ENCODE measurements at places on chromosomes 3 and 15.

GRCh38 chr3:50320853-50321335 is 1.7 kb downstream of the HYAL2 start:
- no peak for DNase-seq

DNA sequence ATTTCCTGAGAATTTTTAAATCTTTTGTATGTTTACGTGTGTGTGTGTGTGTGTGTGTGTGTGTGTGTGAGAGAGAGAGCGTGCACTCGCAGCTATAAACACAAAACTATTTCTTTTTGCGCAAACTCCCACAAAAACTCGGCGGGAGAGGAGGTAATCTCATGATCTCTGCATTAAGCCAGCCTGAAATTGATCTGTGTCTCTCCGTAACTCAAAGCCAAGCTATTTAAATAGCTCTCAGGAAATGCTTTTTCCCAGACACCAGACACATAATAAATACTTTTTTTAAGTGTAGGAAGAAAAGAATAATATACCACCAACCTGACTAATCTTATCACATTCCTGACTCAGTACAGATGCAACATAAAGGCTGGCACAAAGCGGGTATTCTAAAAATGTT is 226.8 kb downstream of the MAGI1 start:
- DNase-seq, result no peak

DNA sequence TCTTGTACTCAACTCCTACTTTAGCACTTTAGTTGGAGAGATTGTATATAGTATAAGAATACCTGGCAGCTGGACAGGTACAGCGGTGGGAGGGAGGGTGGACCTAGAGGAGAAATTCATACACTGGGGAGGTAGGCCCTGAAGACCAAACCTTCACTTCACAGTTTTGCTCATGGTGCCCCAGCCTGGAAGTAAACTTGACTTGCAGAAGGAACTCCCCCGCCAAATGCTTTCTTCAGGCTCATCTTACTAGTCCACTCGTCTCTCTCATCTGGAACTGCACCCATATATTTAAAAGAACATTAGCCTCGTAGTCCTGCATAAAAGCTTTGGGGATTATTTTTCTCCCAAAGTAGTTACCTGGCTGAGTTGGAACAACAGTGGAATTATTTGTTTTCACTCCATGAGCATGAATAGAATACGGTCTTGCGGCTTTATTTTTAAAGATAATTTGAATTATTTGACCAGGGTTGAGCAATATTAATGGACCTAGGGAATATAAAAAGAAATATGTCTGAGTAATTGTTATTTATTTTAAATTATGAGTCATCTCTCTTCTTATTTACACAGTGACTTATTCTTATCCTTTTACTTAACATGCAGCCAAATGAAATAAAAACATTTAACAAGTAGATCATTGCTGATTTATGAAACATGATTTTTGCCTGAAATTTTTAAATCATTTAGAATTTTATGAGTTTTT is 25.5 kb upstream of the CP start:
- no peak for DNase-seq

- DNase-seq, result no peak
Observed at GRCh38 chr3:46927718-46928073, 48.8 kb downstream of the CCDC12 start.

GRCh38 chr3:107116251-107116650 is 261.0 kb upstream of the CCDC54 start:
- no peak for DNase-seq

GRCh38 chr3:5294356-5294755 is 106.8 kb downstream of the EDEM1 start:
- no peak for DNase-seq

- no peak for DNase-seq
Observed at GRCh38 chr3:155007729-155008128, 72.4 kb upstream of the MME start.

DNA sequence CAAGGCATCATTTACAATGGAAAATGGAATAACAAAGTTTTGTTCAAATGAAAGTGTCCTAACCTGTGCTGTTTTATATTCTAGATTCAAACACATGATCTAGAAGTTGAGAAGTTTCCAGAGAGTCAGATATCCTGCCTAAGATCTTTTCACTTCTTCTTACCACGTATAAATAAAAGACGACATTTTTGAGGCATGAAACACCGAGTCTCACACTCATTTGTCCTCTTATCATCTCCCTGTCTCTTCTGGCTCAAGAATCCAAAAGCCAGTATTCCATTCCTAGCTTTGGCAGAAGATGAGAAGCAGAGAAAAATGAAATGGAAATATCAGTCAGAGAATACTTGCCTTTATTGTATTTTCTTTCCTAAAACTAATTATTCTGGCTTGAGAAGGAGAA is 738.6 kb upstream of the NR2F2 start:
- DNase-seq, result no peak

- no peak for DNase-seq
Observed at GRCh38 chr15:69793431-69793780, 304.3 kb downstream of the TLE3 start.

DNA sequence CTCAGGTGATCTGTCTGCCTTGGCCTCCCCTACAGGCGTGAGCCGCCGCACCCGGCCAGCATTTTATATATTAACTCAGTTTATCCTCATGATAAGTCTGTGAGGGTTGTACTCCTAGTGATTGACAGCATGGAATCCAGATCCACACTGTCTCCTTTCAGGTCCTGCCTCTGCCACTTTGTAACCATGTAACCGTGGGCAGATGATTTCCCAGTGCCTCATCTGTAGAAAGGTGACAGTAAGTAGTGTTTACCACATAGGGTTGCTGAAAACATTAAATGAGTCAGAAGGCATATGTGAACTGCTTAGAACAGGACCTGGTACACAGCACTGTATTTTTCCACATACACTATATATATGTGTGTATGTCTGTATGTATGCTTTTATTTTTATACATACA is 2.4 kb downstream of the FYTTD1 start:
- no peak for DNase-seq

DNA sequence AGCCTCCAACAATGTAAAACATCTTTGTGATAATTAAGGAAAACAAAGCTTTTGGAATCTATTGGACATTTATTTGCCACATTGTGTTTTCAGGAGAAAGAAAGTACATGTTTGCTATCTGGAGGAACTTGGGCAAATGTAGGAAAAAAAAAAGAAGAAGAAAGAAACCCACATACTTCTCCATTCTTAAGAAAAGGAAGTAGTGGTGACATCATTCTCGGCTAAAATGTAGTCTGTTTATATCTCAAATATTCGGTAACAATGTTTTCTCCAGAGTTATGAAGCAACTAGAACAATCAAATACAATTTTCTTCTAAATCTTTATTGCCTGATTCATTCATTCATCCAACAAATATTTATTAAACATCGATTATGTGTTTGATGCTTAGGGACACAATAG is 2.3 kb upstream of the TGFBR2 start:
- DNase-seq, result no peak

- DNase-seq, result no peak
Observed at GRCh38 chr15:80989081-80989517, 520 bp downstream of the MESD start.

GRCh38 chr3:4426261-4426781 is 40.7 kb downstream of the SUMF1 start:
- no peak for DNase-seq

DNA sequence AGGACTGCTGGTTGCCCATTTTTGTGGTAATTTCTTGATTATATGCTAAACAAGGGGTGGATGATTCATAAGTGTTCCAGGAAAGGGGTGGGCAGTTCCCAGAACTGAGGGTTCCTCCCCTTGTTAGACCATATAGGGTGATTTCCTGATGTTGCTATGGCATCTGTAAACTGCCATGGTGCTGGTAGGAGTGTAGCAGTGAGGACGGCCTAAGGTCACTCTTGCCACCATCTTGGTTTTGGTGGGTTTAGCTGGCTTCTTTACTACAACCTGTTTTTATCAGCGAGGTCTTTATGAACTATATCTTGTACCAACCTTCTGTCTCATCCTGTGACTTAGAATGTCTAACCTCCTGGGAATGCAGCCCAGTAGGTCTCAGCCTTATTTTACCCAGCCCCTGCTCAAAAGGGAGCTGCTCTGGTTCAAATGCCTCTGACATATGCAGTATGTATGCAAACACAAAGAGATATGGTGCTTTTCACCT is 46.2 kb downstream of the C3orf38 start:
- DNase-seq, result no peak

DNA sequence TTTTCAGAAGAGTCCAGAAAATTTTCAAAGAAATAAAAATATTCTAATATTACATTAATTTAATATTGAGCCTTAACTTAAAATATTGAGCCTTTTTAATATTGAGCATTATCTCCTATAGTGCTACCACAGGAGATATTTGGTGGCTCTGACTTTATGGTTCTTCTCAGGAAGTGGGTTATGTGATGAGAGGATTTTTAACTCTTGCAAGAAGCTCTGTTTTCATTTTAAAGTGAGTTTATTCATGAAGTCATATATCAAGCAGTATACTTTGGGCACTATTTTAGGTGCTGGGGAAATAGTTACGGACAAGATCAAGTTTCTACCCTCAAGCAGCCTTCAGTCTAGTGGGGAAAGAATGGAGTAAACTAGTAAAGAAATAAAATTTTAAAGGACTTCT is 13.4 kb upstream of the MBNL1 start:
- DNase-seq, result no peak

DNA sequence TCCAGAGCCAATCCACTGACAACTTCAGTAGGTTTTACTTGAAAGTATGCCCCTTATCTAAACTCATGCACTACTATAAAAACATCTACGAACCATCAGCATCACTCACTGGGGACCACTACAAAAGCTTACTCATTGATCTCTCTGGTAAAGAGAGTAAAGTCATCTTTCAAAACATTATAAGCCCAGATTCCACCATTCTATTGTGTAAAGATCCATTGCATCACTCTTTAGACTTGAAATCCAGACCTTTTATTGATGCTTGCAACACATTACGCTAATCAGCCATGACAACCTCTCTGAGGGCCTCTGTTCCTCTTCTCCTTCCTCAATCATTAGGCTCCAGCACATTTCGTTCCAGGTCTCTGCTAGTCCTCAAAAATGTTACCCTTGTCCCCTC is 248.9 kb upstream of the WNT5A start:
- DNase-seq, result no peak

GRCh38 chr3:100865442-100865841 is 127.8 kb downstream of the ABI3BP start:
- no peak for DNase-seq
